Stromal cell of bone marrow (primary cell): ENCODE measurements at places on chromosomes 12 and 14.

DNA sequence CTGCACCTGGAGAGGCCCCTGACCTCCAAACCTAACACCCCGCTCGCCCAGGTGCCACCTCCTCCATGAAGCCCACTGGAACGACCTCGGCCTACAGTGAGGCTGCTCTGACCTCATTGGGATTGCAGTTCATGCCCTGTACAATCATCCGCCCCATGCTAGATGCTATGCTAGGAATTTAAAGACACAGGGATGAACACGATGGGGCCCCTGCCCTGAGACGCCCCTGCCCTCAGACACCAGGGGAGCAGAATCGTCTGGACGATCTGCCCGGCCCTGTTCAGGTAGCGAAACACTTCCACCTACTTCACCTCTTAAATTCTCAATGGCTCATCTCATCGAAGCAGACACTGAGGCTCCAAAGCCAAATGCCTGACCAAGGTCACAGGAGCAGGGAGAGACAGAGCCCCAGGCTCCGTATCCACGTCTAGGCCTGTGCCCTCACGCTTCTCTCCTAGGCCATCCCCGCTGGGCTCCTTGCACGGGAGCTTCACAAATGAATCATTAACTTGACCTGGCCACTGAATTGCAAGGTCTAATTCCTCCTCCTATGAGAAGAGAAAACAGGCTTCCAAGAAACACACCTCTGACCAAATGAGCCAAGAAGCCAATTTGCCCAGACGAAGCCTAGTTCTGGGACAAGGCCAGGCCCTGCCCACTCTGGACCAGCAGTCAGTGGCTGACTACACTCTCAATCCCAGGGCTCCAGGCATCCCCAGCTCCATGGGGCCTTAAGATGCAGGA lies 35.2 kb downstream of the SCARB1 start:
- DNase-seq, result no peak

GRCh38 chr12:6016756-6017155 lies 71.7 kb upstream of the ANO2 start:
- DNase-seq, result no peak

- no peak for DNase-seq
Measured at GRCh38 chr12:105725054-105725453, 394.6 kb downstream of the C12orf75 start.

DNA sequence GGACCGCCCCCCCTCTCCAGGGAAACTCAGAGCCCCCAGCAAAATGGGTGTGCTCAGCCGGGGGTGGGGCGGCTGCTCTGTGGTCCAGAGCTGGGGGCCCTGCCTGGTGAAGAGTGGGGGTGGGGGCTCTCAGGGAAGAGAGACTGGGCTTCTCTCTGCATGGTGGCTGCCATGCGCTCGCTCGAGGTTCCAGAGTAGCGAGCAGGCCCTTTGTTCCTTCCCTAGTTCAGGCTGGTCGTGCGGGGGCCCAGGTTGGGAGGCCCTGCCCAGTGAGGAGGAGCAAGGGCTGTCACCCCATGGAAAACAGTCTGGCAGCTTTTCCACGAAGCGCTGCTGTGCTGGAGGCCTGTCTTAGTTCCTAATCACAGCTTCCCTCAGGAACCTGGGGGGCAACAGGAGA lies 134.6 kb downstream of the AEBP2 start:
- DNase-seq, result no peak

DNA sequence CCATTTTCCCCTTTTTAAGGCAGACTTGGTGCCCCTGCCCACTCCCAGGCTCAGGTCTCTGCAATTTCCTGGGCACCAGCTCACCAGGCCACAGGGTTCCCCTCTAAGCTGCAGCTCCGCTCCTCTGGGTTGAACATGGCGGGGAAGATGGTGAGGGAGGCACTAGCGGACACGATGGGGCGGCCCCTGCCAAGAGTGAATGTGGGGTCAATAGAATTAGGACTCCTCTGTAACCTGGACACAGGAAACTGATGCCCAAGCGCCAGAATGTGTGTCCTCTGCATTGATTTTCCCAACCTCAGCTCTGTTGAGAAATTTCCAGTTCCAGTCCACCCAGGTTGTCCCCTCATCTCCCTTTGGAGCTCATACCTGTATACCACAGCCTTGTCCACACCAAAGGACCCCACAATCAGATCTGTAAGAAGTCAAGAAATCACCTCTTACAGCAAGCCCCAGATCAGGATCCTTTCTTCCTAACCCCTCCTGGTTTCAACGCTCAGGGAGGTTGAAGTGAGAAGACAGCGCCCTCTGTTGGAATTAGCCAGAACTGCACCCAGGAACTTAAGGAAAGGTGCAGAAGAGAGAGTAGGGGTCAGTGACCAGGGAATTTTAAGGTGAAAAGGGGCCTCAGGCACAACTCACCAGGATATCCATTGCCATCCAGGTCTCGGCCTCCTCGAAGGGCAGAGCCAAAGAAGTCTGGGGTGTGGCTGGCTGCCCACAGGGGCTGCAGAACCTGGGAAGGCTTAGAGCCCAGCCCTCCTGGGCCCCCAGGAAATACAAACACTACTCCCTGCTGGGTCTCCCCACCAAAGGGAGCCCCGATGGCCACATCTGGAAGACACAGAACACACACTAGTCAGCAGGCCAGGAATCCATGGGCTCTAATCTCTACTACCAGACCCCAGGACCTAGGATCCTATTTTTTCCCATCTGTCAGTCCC lies 14.7 kb downstream of the ITGA5 start:
- no peak for DNase-seq

- no peak for DNase-seq
Measured at GRCh38 chr12:44626883-44627282, 249.2 kb downstream of the NELL2 start.

- DNase-seq, result no peak
Measured at GRCh38 chr12:82440885-82441284, 82.6 kb downstream of the METTL25 start.

GRCh38 chr14:49106741-49107667 lies 479.2 kb downstream of the RPS29 start:
- DNase-seq, result no peak
